ENCODE measurements at places on chromosomes 16 and 17. TPM values are rescaled to one million over a fixed set of nuclear protein-coding genes. Genes with fewer than 3 reads are reported as not detected.

DNA sequence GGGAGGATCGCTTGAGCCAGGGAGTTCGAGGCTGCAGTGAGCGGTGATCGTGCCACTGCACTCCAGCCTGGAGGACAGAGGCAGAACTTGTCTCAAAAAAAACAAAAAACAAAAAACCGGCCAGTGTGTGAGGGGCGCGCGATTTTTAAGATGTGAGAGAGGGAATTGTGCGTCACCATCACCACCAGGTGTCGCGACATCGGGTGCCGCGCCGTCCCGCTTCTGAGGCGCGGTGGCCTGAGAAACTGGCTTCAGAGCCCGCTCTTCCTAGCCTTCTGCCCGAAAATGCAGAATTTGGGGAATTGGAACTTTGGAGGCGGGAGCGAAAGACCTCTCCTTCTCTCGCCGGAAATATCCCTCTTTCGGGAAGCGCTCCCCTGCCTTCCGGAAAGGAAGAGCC, 524.8 kb downstream of the KCNJ18 start:
- peak; percentile 16 for DNase-seq

- DNase-seq, result peak; percentile 98
Observed at GRCh38 chr16:89167425-89167941, 4.1 kb upstream of the CDH15 start.

DNA sequence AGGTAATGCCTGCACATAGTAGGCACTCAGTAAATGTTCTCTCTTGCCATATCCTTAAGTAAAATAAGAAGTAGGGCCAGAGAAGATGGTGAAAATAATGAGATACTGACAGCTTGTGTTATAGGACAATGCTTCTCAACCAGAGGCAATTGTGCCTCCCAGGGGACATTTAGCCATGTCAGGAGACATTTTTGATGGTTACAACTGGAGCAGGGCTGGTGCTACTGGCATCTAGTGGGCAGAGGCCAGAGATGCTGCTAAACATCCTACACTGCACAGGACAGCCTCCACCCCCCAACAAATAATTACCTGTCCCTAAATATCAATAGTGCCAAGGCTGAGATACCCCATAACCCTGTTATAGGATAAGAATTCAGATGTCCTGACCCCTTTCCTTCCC, 1.7 kb downstream of the RAD51D start:
- no peak for DNase-seq

DNA sequence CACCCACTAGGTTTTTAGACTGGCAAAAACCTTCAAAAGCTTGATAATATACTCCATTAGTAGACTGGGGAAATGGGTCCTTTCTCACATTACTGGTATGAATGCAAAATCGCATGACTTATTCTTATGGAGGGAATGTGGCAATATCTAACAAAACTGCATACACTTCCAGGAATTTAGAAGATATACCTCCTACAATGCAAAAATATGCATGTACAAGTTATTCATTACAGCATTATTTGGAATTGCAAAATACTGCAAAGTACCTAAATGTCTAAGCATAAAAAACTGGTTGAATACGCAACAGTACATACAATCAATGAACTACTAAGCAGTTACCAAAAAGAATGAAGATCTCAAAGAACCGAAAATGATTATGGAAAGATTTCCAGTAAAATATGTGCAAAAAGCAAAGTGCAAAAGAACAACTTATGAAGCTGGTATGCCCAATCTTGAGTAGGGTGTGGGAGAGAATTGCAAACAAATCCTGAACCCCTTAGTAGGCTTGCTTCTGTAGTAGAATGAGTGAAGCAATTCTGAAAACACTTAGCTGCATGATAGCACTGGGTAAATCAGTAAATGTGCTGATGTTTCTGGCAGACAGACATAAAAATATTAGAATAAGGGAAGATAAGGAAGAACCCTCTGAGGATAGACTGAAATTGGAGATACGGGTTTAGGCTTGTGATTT, 180.1 kb downstream of the PARN start:
- no peak for DNase-seq

GRCh38 chr17:10116267-10116666, 82.1 kb downstream of the GAS7 start:
- DNase-seq, result no peak

MMP15 gene
- total RNA-seq, result 97.8 TPM

- DNase-seq, result no peak
Observed at GRCh38 chr16:65249768-65250167, 127.9 kb upstream of the CDH11 start.

GRCh38 chr16:67661101-67661761, 471 bp downstream of the PARD6A start:
- DNase-seq, result peak; percentile 48

DNA sequence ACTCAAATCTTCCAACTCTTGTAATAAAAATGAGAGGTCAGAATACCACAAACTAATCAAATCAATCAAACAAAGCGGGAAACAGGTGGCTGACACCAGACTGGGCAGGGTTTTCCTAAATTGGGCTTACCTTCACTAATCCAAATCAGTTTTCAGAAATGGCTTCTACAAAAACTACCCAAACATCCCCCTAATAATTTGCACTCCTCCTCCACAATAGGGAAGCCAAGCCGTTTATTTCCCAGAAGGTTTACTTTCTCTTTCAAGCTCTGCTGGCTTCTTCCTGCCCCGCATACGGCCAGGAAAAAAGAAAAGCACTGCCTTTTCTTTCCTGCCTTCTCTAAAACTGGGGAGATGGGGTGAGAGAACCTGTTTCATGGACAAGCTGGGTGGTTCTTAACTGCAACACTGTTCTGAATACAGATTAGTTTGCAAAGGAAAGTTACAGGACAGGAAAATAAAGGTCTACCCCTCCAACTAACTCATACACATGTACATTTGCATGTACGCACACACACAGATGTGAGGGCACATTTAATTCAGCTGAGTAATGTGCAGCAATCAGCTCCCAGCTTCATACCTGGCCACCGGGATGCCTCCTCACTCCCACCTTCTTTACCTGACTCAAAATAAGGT, 9.2 kb downstream of the STAT3 start:
- DNase-seq, result no peak

LGALS9B gene
- not detected for total RNA-seq

TBC1D3I gene
- 0.23 TPM for total RNA-seq

DNA sequence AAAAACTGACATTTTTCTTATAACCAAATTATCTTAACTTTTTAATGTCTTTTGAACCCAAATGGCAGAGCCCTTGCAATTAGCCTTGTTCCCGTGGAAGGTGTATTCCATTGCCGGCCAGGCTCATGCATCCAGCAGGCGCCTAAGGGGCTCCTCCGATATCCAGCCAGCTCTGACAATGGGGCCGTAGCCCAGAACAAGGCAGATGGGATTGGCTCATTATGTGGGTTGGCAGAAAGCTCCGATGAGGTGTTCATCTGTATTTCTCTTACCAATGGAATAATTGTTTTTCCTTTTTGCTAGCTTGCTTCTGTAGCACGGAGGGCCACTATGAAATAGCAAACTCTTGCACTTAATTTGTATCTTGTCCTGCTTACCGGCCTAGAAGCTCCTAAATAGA, 208.2 kb upstream of the CHMP6 start:
- no peak for DNase-seq

GRCh38 chr16:89102041-89102471, 8.4 kb downstream of the ACSF3 start:
- no peak for DNase-seq

- no peak for DNase-seq
Observed at GRCh38 chr16:71780521-71781089, 28.0 kb downstream of the AP1G1 start.

DNA sequence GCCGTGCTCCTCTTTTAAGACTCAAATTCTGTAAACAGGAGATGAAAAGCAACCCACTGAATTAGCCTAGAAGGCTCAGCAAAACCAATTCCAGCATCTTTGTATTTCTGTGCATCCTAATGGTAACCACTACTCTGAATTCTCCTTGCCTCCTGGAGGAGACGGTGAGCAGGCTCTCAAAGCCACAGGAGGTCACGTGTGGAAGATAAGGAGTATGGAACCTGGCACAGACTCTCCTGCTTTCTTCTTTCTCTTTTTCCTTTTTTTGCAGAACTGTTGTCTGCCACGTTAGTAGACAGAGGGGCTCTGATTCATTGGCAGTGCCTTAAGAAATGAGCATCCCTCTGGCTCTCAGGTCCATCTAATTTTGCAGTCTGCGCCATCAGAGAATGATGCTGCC, 44.4 kb downstream of the VPS53 start:
- DNase-seq, result no peak
